ENCODE measurements at places on chromosomes 5 and 9. TPM values are rescaled to one million over a fixed set of nuclear protein-coding genes. Genes with fewer than 3 reads are reported as not detected.

DNA sequence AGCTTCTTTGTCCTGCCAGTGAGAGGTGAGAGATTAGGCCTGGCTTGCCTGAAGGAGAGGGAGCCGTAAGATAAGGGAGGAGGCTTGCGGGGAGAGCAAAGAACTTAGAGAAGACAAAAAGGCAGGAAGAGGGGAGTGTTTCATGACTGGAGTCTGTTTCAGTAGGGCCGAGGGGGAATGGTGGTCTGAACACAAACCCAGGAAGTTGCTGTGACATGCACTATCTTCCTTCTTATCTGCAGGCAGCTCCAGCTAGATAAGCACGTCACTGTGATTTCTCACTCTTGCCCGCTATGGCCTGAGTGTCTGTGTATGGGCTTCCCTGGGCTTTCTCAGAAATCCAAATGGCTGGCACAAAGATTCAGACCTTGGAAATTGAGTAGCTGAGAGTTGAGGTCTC lies 307.5 kb upstream of the CLINT1 start:
- DNase-seq: no peak

GRCh38 chr5:171313481-171314206 lies 4.6 kb downstream of the TLX3 start:
- no peak for DNase-seq

- DNase-seq: no peak
Observed at GRCh38 chr9:89655990-89656657, 51.3 kb downstream of the GADD45G start.

DNA sequence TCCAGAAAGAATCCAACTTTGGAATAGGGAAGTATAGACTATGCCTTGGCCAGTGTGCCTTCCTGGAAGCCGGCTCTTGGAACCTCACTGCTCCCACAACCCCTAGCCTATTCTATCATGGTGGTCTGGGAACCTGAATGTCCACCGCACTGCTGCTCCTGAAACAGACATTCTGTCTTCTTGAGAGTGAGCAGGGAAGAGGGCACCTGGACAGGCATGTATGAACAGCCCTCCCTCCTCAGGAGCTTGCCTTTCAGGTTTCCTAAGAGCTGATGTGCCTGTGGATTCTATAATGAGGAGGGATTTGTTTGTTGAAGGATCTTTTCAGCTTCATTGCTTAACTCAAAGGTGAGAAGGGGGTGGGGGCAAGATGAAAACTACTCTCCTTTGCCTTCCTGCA lies 55.1 kb upstream of the XPA start:
- DNase-seq: peak; percentile 69

GRCh38 chr9:83406921-83407320 lies 131.3 kb downstream of the FRMD3 start:
- no peak for DNase-seq

SLC6A3 gene
- total RNA-seq: not detected

SNCB gene
- total RNA-seq: not detected

SOWAHA gene
- total RNA-seq: not detected

PTGES2 gene
- total RNA-seq: 137 TPM
